ENCODE measurements at places on chromosomes 13 and 19.

DNA sequence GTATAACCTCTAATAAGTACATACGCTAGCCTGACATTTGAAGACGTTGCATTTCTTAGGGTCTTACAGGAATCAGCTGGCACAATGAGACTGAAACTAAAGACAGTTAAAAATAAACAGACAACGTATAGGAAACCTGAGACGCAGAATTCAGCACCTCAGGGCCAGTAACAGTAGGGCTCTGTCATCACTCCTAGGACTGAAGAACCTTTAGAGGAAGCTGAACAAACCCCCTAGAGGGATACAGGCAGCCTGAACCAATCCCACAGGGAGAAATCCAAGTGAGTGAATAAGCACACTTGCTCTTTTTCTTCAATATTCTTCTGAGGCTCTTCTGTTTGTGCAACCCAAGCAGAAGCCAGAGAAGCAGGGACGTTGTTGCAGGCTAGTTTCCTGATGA lies 53.9 kb upstream of the KLHL1 start:
- DNase-seq = no peak

- DNase-seq = no peak
Observed at GRCh38 chr19:51148580-51148979, 6.5 kb downstream of the SIGLEC7 start.

GRCh38 chr19:33024398-33024797 lies 40.3 kb downstream of the RHPN2 start:
- DNase-seq = no peak

DNA sequence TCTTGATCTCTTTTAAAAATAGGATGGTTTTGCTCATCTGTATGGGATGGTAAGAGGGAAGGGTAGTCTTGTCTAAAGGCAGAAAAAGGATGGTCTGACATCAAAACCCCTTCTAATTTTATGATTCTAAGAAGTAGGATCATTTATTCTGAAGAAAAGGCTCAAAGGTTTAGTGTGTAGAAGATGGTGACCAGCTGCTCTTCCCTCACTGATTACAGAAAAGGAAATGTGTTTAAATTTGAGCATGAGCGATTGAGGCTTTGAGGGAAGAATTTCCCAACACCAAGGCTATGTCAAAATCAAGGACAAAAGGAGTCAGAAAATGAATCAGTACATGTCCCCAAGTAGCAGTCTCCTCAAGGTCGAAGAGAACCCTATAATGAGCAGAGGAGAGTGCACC lies 909.8 kb downstream of the EFNB2 start:
- no peak for DNase-seq

DNA sequence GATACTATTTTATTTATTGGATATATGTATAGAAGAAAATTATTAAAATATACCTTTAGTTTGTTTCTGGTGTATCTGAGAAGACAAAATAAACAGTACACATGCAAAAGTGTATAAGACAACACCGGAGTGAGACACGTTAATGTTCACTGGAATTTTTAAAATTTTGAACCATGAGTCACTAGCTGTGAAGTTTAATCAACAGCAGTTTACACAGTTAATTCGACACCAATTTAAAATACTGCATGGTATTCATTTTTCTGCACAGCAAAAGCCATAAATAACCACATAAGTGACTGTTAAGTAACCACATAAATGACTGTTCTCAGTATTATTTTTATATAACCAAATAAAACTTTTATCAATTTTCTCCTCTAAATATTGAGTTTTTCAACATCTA lies 418.7 kb upstream of the NBEA start:
- DNase-seq = no peak

DNA sequence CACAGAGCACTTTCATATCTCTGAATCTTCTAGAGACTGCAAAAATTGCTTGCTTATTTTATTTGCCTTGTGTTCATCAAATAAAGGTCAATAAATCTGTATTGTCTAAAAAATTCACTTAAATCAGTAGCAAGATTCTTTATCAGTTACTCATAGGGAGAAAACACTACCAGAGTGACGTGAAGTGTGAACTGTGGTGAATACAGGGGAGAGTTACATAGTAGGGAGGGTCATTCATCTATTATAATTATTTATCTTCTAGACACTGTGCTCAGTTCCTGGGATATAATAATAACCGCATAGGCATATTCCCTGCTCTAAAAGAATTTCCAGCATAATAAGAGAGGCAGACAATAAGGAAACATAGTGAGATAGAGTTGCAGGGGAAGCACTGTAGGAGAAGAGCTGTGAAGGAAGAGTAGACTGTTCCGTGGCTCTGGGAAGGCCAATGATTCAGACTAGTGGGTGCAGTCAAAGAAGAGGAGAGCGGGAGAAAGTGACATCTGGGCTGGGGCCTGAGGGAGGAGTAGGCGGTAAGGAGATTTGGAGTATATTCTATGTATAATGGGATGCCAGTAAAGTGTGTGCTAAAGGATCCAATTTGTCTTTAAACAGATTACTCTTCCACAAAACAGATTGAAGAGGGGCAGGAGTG lies 84.0 kb upstream of the TDRD3 start:
- DNase-seq = no peak

- no peak for DNase-seq
Observed at GRCh38 chr13:40984668-40985366, 34.3 kb downstream of the ELF1 start.

- no peak for DNase-seq
Observed at GRCh38 chr13:48977973-48978372, 2.3 kb downstream of the FNDC3A start.

DNA sequence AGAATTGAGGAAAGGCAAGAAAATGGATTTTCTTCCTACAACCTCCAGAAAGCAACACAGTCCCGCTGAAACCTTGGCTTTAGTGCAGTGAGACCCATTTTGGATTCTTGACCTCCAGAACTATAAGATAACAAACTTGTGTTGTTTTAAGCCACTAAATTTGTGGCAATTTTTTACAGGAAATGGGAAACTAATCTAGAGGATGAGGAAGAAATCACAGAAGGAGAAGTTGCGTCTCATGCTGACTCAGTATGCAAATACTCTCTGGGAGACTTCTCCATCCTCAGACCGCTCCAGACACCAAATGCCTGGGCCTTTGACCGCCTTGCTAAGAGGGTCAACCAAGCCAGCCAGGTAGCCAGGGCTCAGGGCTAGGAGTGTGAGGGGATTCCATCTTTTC lies 13.1 kb upstream of the CEACAM16 start:
- DNase-seq = no peak

DNA sequence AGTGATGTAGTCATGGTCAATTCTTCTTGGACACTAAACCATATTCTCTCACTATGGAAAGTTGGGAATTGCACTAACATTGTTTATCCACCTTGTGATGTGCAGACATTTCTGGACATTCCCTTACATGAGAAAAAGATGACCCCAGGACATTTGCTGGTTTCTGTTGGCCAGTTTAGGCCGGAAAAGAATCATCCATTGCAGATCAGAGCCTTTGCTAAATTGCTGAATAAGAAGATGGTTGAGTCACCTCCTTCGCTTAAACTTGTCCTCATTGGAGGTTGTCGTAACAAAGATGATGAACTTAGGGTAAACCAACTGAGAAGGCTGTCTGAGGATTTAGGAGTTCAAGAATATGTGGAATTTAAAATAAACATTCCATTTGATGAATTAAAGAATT lies at the start of gene UTP14C:
Gene UTP14C, plus strand, starts transcription at position 211 of the 400 bp plus-strand sequence. CDS start 4,114 bp downstream, outside the sequence.
- DNase-seq = no peak

DNA sequence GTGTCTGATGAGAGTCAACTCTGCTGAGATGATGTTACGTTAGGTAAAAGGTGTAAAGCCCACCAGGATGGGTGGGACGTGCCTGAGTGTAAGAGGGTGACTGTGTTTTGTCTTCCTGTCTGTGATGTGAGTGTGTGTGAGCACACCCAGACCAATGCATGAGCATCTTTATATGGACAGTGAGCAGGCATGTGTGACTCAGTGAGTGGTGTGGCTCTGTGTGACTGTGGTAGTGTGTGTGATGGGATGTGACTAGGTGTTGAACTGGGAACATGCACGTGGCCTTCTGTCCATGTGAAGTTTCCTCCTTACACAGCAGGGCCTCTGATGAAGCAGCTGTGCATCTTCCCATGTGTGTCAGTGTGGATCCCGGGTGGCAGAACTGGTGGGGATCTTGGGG lies 17.8 kb upstream of the LGALS16 start:
- no peak for DNase-seq

- DNase-seq = no peak
Observed at GRCh38 chr13:49540552-49540951, 44.8 kb downstream of the PHF11 start.

GRCh38 chr19:29843180-29844051 lies 31.6 kb downstream of the CCNE1 start:
- DNase-seq = no peak

GRCh38 chr13:83829810-83830209 lies 52.5 kb downstream of the SLITRK1 start:
- DNase-seq = no peak

DNA sequence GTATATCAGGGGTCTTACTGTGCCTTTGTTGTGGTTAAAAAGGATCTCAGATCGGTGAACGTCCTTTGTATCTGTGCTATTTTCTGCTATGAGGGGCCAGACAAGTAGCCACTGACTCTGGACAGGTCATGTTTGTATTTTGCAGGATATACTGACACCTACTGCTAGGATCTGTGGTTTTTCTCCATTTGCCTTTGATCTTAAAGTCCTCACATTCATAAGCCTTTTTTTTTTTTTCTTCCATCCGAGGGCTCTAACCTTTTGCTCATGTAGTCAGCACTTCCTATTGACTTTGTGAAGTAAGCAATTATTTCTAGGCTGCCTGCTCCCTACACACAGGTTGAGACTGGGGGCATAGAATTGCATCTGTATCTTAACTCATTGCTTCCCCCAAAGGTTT lies 106.2 kb downstream of the SLITRK5 start:
- DNase-seq = no peak

DNA sequence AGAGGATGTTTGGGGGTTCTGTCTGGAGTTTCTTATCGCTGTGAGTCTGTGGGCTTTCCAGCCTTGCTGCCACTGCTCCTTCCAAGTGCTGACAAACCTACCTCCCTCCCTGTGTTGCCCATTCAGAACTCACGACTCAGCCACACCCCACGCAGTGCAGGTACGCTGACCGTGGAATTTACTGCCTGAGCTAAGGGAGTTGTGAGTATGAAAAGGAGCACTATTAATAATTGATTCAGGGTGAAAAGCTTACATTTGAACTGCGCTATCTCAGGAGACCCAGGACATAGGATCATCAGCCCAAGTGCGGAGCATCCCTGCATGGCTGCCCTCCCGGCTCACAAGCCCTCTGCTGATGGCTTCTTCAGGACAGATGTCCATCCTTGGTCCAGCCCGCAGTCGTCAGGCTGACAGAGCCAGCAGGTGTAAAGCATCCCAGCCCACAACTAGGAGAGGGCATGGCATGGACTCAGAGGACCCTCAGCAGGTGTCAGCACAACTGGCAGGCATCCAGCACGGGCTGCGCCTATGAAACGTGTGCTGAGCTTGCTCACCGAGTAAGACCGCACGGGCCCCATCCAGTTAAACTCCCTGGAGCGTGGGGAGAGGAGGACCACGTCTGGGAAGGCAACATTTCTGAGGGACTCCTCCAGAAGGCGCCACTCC lies 244.0 kb downstream of the COL4A1 start:
- DNase-seq = no peak

DNA sequence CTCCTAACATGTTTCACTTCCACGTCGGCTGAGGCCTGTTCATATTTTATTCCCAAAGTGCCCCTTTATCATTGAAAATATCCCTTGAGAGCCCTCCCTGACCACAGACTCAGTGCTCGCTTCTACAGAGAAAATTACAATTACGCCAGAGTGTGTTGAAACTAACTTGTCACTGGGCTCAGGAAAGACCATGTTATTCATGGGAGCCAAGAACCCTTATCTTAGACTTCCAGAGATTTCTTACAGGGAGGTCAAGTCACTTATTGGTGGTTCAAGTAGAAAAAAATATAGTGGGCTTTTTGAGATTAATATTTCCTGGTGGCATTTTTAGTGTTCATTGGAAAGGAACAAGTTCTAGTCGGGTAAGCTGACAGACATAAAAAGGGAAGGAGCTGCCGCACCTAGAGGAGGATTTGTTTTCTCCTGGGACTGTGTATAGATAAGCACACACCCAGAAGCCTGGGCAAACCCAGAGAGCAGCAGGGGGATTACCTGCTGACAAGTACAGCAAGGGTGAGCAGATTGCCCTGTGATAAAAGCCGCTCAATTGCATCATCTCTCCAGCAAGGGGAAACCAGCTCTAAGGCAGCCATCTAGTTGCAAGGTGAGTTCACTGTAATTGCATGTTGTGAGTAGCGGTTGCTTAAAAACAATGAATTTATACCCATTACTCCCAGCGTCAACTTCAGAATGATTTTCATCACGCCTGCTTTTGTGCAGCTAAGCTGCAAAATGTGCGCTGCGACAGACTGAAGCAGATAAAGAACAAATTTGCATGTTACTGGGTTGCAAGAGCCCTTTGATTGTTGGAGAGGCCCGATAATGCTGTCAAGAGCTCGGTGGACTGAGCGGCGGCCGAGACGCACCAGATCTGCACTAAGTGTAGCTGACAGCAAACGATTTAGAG lies 46.2 kb downstream of the DCT start:
- no peak for DNase-seq

DNA sequence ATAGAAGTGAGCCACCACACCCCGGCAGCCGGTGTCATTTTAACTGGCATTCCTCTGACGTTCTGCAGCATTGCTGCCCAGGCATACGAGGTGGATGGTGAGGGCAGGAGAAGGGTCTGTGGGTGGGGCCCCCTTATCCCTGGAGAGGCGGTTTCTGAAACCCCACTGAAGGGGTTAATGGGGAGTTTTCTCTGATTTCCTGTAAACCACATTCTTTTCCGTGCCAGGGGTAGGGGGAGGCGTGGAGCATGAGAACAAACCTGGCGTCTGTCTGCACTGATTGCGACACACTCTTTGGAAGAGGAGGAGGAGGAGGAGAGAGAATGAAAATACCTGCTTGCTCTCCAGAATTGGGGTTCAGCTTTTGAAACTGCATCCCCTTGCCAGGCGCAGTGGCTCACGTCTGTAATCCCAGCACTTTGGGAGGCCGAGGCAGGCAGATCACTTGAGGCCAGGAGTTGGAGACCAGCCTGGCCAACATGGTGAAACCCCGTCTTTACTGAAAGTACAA lies 2.7 kb upstream of the C3 start:
- DNase-seq = no peak

GRCh38 chr13:89708013-89708412 lies 1639.5 kb upstream of the MIR17HG start:
- no peak for DNase-seq

- no peak for DNase-seq
Observed at GRCh38 chr13:95296326-95296925, 4.8 kb downstream of the ABCC4 start.

- no peak for DNase-seq
Observed at GRCh38 chr13:33612641-33613638, 205.0 kb upstream of the RFC3 start.
